ENCODE measurements at places on chromosomes 3 and 15.

DNA sequence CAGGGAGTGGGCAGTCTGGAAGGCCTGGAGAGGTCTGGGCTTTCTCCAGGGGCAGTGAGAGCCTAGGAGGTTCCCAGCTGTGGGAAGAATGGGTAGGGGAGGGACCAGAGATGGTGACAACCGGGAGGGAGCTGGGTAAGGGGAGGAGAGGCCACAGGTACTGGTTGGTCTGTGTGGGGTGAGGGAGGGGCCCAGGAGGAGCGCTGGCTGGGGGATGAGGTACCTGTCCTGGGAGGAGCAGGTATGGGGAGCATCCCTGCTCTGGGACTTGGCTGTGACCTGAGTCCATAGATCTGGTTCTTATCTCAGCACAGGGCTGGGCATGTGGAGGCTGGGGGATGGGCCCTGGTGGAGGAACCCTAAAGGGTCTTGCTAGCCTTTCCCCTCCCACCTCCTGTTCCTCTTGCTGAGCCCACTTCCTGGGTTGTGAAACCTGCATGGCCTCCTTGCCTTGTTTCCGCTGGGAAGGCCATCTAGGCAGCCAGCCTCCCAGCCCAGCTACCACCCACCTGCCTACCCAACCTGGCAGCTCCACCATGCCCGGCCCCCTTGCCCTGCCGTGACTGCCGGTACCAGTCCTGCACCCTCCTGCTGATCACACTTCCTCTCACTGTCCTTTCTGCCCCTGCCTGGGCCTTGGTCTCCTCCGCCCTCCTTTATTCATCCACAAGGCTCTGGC, 11.0 kb downstream of the PRKCD start:
- no peak for DNase-seq

DNA sequence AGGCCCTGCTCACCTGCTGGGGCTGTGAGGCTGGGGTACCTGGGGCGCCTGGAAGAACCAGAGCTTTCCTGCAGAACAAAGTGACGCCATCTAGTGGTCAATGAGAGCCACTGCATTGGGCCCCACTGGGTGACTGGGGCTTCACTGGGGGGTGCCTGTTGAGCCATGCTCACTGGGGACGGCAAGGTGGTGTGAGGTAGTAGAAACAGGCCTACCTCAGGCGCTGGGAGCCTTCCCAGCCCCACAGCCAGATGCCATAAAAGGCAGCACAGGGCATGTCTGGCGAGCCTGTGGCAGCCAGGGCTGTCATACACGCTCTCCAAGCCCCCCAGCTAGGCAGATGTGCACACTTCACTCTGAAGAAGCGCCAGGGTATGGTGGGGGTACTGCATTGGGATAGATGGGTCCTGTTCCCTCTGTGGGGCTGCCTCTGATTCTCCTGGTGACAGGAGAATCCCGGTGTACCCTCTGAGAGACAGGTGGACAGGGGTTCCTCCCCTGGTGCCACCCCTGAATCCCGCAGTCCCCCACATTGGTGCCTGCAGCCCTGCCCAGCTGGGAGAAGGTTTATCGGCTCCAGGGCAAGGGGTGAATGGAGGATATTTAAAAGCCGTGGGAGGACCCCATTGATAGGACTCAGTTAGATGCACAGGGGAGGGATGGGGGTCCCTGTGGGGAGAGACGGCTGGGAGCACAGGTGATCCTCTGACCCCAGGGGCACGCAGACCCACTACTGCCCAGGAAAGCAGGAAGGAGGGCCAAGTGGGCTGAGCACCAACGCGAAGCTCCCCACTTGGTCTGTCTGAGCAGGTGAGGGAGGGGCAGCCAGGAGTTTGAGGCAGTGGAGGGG, 178.8 kb downstream of the NSMCE3 start:
- DNase-seq = peak; percentile 40

DNA sequence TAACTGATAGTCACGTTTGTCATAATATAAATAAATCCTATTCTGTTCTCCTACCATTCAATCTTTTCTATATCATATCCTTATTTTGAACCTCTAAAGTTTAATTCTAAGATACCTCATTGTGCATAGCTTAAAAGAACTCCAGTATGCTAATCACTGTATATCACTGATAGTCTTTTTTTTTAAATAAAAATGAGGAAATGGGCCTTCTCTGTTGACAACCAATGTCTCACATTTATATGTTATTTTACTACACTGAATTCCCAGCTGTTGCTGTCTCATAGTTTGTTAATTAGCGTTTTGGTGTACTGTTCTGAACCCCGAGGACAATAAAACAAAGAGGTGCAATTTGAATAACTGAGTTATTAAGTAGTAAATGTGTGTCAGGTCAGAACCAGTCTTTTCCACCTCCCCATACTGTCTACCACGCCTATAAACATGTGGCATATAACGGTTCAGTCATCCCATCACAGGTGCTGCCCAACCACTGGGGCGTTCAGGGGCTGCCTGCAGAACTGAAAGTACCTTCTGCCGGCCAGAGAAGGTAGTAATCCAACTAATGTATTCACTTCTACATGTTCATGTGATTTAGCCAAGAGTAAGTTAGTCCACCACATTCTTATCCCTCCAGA, 14.9 kb downstream of the CBLB start:
- DNase-seq = no peak

DNA sequence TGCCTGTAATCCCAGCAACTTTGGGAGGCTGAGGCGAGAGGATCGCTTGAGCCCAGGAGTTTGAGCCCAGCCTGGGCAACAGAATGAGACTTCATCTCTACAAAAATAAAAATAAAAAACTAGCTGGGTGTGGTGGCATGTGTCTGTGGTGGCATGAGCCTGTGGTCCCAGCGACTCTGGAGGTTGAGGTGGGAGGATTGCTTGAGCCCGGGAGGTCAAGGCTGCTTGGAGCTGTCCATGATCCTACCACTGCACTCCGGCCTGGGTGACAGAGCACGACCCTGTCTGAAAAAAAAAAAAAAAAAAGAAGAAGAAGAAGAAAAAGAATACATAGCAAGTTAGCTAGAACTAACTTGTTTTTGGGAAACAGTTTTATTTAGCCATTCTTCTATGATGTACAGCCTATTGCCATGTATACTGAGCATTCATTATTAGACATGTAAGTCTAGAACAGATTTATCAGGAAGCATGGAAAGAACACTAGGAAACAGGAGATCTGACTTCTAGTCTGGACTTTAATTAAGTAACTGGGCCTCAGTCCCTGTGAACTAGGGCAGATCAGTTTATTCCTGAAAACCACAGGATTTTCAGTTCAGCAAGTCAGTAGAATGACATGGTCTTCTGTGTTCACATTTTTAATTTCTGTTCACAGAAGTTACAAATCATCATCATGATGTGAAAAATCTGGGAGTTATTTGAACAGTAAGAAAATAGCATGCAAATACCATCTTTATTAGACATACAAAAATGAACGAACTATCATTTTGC, 65.5 kb downstream of the KAT2B start:
- DNase-seq = no peak

GRCh38 chr15:57780471-57780870, 74.0 kb downstream of the POLR2M start:
- no peak for DNase-seq

DNA sequence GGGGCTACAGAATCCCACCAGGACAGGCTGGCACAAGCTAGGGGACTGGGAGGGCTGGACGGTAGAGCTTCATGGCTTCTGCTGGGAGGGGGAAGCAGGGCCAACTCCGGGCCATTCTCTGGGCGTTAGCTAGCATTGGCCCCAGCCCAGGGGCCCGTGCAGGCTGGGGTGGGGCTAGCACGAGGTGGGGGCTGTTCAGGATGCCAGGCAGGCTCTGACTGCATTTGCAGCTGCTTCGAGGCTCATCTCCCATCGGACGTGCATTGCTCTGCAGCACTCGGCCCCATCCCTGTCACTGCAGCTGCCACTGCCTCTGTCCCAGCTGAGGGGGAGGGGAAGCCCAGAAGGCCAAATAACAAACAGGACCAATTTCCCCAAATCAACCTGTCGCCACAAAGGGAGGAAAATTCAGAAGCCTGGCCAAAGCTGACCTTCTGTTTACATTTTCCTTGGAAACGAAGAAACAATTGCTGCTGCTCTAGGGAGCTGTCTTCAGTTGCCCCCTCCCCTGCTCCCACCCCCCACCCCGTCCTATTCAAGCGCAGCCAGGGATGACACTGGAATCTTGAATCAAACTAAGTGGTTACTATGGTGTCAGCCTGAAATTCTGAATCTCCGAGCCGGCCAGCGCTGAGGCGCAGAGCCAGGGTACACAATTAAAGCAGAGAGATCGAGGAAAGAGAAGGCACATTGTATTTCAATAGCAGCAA, 138.8 kb upstream of the PRR20G start:
- no peak for DNase-seq

GRCh38 chr15:78072080-78072892, 5.2 kb downstream of the TBC1D2B start:
- no peak for DNase-seq

- no peak for DNase-seq
These were observed 8.4 kb downstream of the TMEM43 start for GRCh38 chr3:14133188-14133800.

- DNase-seq = no peak
These were observed 186.6 kb downstream of the RAP2B start for GRCh38 chr3:153348457-153349107.

- DNase-seq = no peak
These were observed 4.9 kb downstream of the ISL2 start for GRCh38 chr15:76341366-76342057.

GRCh38 chr15:46872981-46873330, 844.3 kb upstream of the SEMA6D start:
- DNase-seq = no peak

DNA sequence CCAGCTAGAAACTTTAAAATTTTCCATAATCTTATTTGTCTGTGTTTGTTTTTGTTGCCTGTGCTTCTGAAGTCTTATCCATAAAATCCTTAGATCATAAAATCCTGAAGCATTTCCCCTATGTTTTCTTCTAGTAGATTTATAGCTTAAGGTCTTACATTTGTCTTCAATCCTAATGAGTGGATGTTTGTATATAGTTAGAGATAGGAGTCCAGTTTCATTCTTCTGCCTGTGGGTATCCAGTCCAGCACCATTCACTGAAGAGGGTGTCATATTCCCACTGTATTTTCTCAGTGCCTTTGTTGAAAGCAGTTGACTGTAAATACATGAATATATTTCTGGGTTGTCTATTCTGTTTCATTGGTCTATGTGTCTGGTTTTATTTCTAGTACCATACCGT, 44.8 kb upstream of the SPSB4 start:
- no peak for DNase-seq

DNA sequence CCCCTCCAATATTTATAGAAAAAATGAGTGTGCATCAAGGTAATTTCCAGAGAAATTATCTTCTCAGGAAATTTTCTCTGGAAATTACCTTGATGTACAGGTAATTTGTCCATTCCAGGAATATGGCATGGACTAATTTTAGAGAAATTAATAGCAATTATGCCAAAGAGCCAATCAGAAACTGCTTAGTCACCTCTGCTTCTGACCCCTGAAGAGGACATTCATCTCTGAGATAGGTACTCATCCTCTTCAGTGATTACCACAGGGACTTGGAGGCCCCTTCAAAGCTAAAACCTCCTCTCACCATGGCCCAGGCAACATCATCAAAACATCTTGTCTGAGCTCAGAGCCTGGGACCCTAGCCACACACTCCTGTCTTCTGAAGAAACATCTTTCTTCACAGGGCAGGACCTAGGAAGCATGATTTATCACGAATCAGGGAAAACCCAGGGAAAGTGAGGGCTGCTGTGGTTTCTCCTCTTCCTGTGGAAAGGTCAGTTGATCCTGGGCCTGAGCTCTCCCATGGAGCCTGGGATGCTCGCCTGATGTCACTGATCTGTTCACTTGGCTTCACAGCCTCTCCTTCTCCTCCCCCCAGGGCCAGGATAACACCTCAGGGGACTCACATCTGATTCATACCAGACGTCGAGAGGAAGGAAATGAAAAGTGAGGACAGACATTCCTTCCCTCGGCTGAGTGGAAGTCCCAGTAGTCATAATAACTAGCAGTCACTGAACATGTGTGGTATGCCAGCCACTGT, 210.5 kb downstream of the DTWD1 start:
- no peak for DNase-seq

- DNase-seq = no peak
These were observed 14.6 kb downstream of the SMAD6 start for GRCh38 chr15:66716656-66717020.

All from erythroblast (primary cell).